ENCODE measurements at places on chromosomes 7 and 10.
A peak's percentile ranks its signal among the peaks of the same experiment; 100 is the strongest.

- DNase-seq = no peak
Measured at GRCh38 chr7:158374146-158374545, 213.5 kb downstream of the PTPRN2 start.

- DNase-seq = no peak
Measured at GRCh38 chr7:141776374-141776773, at the start of gene TAS2R4. TSS of gene TAS2R4 (plus strand) at chr7:141776674. CDS start at chr7:141778489, 1,815 bp downstream.

- DNase-seq = no peak
Measured at GRCh38 chr7:36788825-36789470, 64.7 kb upstream of the AOAH start.

GRCh38 chr7:7653593-7654187 is 13.1 kb downstream of the UMAD1 start:
- no peak for DNase-seq

DNA sequence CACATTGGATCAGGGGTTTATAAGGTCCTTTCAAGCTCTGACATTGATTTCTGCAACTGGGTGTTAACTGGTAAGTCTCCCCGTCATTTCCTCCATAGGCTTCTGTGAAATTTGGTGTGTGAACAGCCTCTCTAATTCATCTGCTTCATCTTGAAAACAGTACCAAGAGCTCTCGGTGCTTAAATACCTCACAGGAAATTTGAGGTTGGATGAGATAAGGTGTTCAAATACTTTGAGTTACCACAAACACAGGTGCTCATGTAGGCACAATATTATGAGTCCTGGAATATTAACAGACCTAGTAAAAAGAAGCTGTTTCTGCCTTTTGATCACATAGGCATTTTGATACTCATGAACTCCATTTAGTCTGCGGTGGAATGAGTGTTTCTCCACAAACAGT is 85.2 kb downstream of the RTKN2 start:
- DNase-seq = no peak

DNA sequence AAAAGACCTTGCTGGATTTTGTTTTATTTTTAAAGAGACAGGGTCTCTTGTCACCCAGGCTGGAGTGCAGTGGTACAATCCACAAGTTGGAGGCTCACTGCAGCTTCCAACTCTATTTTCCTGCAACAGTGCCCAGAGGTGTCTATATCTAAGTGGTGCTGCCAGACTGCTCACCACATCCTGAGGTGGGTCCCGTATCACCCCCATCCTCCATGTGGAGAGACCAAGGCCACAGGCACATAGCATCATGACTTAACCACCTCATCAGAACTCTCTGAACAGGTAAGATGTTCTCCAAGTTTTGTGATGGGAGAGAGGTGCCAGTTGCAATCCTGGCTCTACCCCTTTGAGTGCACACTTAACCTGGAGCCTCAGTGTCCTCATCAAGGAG is 98.2 kb downstream of the RNF216 start:
- DNase-seq = no peak

GRCh38 chr10:96642973-96643372 is 56.2 kb upstream of the TM9SF3 start:
- DNase-seq = no peak

DNA sequence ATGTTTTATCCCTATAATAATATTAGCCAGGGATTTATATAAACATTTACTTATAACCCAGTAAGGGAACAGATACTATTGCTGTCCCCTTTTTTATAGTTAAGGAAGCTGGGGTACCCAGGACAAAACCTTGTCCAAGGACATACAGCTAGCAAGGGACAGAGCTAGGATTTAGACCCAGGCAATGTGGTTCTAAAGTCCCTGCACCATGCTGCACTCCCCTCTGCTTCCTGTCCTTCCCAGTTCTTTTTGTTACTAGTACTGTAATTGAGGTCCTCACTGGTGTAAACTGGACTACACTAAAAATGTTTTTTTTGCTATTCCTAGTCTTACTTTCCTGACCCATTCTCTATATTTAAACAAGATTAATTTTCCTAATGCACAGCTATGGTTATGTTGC is 16.6 kb downstream of the KLHDC10 start:
- DNase-seq = no peak

- DNase-seq = no peak
Measured at GRCh38 chr10:87716348-87716670, 56.6 kb downstream of the PAPSS2 start.

DNA sequence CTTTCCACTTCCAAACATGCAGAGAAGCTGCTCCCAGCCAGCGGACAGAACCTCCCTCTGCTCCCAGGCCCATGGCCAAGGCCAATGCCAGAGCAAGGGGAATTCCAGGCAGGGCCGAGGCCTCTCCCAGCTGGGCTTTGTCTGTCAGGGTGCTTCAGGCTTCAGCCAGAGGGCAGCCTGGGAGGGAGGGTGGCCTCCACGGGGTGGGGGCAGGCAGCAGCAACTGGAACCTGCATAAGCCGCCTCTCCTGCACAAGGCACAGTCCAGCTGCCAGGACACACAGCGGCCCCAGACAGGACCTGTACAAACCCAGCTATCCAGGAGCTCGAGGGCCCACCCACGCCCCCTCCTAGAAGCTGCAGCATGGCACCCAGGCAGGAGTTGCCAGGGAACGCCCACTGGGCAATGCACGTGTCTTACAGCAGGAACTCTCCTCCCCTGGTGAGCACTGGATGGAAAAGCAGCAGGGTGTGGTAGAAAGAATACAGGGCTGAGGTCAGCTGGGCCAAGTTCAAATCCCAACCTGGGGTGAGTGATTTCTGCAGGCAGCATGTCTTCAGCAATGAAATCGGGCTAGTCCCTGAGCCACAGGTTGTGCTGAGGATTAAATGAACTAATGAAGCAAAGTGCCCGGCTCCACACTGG is 7.6 kb downstream of the FAM53B start:
- no peak for DNase-seq

GRCh38 chr10:13347043-13347499 is 1.0 kb downstream of the SEPHS1 start:
- no peak for DNase-seq

DNA sequence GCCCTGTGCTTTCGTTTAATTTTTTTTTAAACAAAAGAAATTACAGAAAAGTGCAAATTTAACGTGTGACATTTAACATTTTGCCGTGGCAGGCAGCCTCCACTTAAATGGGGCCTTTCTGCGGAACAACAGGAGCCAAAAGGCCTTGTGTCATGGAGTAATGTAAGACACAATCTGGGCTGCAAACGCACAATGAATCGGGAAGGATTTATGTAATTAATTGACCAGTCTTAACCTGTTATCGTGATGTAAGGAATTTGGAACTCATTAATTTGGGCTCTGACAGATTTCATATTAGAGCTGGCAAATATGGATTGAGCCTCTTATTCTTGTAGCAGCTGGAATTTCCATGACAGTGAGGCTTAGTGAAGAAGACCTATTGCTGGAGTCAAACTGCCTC is 86.4 kb downstream of the SNX10 start:
- DNase-seq = no peak

GRCh38 chr10:62462461-62462860 is 88.3 kb downstream of the ZNF365 start:
- DNase-seq = no peak

DNA sequence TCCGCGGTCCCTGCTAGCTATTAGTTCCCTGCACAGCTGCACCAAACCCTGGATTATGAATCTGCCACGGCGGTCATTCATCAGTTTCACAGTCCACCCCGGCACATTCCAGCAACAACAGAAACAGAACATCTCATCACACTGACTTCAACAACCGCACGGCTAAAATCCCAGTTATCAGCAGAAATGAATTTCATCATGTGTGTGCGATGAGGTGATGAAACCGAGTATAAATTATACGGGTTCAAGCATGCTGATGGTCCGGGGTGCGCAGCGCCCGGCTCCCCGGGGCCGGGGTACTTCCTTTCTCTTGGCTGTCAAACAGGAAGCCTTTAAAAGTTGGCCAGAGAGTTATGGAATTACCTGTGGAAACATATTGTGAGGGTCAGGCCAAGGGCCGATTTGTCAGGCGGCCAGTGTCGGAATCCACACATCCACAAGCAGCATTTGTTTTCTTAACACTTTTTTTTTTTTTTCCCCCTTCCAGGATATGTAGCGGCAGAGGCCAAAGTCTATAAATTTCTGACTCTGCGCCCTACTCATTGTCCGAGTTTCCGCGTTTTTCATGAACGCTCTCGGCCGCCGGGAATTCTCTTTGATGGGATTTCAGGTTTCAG is 420.9 kb upstream of the MGMT start:
- no peak for DNase-seq

- DNase-seq = no peak
Measured at GRCh38 chr7:3037259-3037658, 6.4 kb downstream of the CARD11 start.

DNA sequence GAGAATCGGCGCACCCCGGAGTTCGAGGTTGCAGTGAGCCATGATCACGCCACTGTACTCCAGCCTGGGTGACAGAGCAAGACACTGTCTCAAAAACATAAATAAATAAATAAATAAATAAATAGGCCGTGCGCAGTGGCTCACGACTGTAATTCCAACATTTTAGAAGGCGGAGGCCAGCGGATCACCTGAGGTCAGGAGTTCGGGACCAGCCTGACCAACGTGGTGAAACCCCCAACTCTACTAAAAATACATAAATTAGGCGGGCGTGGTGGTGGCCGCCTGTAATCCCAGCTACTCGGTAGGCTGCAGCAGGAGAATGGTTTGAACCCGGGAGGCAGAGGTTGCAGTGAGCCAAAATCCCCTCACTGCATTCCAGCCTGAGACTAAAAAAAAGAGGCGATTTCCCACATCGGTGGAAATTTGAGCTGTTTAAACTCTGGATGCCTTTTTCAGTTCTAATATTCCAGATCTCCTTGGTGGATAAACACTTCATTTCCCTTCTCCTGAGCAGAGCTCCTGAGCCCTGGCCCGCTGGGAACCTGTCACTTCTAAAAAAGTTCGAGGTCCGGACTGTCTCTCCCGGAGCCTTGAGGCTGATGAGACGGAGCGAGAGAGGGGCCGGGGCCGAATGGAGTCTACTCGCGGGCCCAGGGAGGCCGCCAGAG is 2.0 kb upstream of the NFKB2 start:
- no peak for DNase-seq

GRCh38 chr10:4780782-4781181 is 45.2 kb upstream of the AKR1E2 start:
- no peak for DNase-seq

- DNase-seq = no peak
Measured at GRCh38 chr10:29651767-29652166, 17.0 kb upstream of the SVIL start.

DNA sequence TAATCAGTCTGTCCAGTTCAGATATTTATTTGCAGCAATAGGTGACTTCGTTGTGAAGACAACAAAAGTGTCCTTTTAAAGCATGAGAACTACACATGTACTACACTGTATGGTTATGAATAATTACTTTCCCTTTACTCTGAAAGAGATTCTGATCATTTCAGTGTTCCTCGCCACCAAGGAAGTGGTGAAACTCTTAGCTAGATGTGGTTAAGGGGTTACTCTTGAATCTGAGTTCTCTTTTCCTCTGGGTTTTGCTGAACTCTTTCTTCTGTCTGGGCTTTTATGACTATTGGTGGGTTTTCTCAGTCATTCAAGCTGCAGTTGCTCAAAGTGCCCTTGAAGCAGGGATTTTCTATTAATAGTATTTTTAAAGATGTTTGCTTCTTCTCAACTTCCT is 127.9 kb upstream of the SEM1 start:
- DNase-seq = no peak

GRCh38 chr10:75978213-75978612 is 546.8 kb downstream of the LRMDA start:
- no peak for DNase-seq

- no peak for DNase-seq
Measured at GRCh38 chr7:78280276-78280675, 481.7 kb downstream of the PHTF2 start.

GRCh38 chr7:71264005-71264404 is 132.1 kb downstream of the GALNT17 start:
- no peak for DNase-seq

- DNase-seq = no peak
Measured at GRCh38 chr10:75367021-75367487, 34.5 kb downstream of the ZNF503 start.

DNA sequence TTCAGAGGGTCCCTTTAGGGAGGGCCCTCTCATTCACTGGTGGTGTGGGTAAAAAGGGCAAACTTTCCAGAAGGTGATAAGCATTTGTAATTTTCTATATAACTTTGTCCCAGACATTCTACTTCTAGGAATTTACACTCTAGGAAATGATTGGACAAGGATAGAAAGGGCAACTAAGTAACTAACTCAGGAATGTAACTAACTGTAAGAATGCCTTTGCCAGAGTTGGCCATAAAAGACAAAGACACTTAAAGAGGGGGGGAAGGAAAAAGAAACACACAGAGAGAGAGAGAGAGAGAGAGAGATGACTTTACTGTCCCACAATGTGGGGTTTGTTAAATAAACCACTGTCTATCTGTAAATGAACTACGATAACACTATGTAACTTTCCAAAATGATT is 38.5 kb upstream of the ITPRID1 start:
- no peak for DNase-seq

DNA sequence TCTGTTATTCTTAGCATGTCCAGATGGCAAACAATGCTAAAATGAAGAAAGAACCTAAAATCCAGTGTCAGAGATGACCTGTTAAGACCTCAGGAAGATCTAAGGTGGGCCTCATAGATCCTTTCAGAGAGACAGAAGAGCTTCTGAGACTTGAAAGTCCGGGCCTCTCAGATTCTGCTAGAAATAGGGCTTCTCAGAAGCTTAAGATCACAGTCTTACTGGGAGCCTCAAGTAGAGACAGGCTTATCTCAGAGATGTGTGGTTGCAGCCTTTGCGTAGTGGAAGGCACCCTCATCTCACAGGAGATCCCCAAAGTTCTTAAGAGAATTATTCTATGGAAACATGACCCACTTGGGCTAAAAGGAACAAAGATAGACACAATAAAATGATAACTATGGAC is 642.8 kb downstream of the TNS3 start:
- no peak for DNase-seq

DNA sequence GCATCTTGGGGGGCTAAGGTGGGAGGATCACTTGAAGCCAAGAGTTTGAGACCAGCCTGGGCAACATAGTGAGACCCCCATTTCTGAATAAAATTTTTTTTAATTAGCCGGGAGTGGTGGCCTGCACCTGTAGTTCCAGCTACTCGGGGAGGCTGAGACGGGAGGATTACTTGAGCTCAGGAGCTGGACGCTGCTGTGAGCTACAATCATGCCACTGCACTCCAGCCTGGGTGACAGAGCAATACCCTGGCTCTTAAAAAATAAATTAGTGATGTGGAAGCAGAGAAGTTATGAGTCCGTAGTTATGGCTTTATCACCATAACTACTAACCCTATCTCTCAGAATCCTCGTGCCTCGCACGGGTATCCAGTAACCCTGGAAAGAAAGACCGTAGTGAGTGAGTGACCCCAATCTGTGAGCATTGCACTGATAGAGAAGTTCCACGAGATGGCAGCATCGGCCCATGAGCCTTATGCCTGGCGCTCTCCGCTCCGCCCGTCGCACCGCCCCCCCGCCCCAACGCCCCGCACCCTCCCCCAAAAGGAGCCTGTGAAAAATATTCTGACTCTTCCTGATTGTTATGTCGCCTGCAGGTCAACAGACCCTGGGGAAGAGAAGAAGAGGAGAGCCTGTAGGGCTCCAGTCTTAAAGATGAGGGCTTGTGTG is 4.9 kb upstream of the SLC29A3 start:
- DNase-seq = no peak

GRCh38 chr10:119378737-119379067 is 163.8 kb downstream of the RGS10 start:
- no peak for DNase-seq

GRCh38 chr7:30900053-30900452 is 11.6 kb upstream of the AQP1 start:
- no peak for DNase-seq

- peak; percentile 7 for DNase-seq
Measured at GRCh38 chr10:104032144-104032775, 53.4 kb downstream of the COL17A1 start.

All from NCI-H1048 (cell line).